ENCODE measurements at places on chromosomes 5 and 9. TPM values are rescaled to one million over a fixed set of nuclear protein-coding genes. Genes with fewer than 3 reads are reported as not detected.

GRCh38 chr5:78604689-78605285 is 43.8 kb downstream of the LHFPL2 start:
- no peak for DNase-seq

DNA sequence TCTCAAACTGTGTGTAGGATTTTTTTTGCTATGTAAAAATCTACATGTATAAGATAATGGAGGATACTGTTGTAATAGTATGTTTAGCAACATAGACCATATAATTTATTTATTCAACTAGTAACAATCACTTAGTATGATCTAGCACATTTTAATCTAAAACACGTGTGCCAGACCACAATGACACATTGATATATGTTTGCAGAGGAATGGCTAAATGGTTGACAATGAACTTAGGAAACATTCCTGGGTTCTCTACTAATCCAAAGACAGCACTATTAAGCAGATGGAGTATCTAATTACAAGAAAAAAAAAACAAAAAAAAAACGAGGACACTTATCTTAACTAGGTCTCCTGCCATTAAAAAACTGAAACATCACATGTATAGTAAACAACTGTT is 261.7 kb upstream of the PAPPA start:
- no peak for DNase-seq

DNA sequence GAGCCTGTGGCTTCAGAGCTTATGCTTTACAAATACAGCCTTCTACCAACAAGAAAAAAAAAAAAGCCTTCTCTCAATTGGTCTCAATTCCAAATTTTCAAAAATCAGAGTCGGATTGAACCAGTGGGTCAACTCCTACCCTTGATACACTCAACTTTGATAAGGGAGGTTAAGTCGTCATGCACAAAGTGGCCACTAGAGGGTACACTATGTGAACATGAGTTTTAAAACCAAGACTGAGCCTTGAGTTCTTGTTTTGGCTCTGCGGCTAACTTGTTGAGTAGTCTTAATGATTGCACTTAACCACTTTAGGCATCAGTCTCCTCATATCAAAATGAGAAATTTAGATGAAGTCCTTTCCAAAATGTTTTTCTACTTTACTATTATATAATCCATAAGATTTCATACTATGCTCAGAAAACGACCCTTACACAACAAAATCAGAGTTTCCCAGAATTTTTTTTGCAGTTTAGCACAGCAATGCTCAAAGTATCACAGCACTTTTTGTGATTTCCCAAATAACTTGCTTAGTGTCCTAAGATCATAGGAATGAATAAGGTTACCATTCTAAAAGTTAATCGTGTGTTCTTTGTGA is 92.9 kb upstream of the MTAP start:
- DNase-seq = no peak

- DNase-seq = no peak
Observed at GRCh38 chr5:176167800-176168199, 70.4 kb upstream of the SIMC1 start.

DNA sequence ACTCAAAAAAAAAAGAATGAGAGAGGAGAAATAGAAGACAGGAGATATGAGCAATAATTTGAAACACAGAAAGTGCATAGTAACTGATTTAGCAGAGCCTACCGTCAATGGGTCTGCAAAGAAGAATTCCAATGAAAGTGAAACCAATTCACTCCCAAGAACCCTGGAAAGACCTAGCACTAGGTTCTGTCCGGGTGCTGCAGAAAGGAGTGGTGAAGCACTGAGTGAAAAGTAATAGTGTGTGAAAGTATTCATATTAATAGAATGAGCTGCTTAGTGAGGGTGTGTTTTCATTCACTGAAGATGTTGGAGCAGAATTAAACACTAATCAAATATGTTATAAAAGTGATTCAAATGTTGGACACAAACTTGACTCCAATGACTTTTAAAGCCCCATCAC is 51.3 kb upstream of the SLC30A5 start:
- no peak for DNase-seq

The HDAC3 gene
- total RNA-seq = 39.3 TPM

The SPAG8 gene
- total RNA-seq = 0.61 TPM
